ENCODE measurements at places on chromosomes 5 and 9.

DNA sequence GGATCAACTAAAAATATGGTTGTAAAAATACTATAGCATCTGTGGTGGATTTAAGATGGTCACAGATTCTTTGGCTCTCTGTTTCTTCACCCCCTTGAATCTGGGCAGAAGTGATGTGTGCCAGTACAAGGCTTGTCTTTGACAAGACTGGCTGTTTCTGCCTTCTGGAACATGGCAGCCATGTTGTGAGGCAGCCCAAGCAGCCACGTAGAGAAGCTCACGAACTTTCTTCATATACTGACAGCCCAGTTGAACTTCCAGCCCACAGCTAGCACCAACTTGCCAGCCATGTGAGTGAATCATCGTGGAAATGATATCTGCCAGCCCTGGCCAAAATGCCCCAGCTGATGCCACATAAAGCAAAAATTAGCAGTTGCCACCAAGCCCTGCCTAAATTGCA, 110.8 kb downstream of the BOD1 start:
- DNase-seq: no peak

DNA sequence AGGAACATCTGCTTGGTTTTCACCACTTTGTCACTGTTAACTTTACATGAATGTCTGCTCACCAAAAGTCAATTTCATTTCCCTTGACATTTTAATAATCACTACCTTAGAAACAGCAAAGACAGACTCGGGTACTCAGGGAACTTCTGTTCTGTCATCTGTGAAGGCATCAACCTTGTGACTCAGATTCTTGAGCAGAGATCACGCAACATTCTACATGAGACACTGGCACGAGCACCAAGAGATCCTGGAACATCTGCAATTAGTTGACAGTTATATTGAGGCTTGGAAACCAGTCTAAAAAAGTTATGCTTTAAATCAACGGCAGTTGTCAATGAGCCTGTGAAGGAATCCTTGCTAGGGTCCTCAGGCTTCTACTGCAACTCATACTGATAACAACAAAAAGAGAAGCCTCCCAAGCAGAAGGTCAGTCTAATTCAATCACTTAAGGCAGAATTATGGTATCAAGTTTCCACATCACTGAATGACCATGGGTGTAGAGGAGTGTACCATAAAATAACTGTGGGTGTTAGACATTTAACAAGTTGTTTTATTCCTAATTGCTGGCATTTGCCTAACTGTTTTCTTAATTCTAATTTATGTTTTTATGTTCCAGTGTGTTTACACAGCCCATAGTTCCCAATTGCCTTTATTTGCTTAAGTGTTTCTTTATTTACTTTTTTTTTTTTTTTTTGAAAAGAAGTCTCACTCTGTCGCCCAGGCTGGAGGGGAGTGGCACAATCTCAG, 3.3 kb upstream of the PBX3 start:
- DNase-seq: peak; percentile 53

- no peak for DNase-seq
These were observed 117.4 kb upstream of the PRSS3 start for GRCh38 chr9:33677961-33678360.

DNA sequence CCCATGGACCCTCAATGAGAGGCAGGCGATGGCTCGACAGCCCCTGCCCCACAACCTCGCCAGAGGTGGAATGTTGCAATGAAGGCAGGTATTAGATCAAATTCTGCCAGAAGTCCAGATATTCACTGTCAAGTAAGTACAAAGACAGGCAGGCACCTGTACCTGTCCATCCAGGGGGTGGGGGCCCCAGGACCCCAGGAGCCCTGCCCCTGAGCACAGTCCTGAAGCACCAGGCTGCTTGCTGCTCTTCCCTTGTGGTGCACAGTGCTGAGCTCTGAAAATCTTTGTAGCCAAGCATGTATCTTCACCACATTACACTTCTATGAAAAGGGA, 26.2 kb upstream of the HMCN2 start:
- no peak for DNase-seq

DNA sequence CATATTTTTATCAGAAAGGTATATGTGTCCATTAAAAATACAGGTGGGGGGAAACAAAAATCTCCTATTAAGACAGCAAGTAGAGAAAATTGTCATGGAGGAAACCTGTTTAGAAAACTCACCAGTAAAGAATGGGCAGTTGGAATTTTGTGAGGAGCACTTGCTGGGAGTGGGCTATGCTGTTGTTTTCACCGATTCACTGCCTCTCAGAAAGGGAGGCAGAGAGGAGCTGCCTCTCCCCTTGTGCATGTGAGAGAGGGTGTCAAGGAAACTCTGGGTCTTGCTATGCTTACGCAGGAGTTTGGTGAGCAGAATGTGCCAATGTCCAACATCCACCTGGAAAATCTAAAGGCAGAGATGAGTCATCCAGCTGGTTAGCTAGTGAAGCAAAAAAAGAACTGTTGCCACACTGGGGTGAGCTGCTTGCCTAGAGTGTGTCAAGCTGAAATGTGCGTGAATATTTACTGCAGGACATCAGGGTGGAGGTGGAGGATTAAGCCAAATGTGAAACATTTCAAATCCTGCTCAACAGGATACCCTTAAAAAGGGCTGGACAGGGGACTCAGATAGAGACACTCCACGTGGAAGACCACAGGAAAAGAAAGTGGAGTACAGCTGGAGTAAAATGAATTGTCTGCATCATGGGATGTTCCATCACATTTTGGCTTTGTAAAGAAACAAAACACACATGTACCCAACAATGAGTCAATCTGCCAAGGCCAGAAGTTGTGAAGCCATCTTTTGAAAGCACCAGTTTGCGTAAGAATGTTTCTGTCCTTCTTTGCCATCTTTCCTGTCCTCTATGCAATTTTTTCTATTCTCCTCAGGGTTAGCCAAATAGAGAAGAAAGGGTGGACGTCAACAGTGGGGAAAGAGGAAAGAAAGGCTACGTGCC, 449.7 kb upstream of the MPDZ start:
- peak; percentile 20 for DNase-seq

DNA sequence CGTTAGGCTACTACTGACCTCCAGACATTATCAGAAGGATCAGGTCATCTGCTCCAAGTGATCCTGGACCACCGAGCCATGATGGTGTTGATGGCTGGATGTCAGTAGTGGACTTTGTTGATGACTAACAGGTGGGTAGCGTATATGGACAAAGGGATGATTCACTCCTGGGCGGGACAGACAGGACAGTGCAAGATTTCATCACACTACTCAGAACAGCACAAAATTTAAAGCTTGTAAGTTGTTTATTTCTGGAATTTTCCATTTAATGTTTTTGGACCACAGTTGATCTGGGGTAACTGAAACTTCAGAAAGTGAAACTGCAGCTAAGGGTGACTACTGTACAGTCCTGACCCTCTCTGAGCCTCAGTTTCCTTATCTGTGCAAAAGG, 12.7 kb downstream of the PDGFRB start:
- DNase-seq: peak; percentile 90

DNA sequence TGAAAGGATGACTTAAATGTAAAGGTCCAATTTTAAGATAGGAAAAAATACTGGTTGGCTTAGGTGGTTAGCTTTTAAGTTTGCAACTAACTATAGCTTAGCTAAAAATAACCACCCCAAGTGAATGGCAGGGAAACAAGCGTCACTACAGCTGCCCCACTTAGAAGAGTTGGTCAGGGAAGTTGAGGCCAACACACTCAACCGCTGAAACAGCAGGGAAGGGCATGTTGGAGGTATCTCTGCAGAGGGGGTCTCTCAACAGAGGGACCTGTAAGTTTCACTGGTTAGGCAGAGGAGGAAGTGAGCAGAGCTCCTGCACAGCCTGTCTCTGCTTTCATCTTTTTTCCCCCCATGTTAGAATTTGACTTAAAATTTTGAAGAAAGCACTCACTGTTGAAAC, 75.3 kb downstream of the LHFPL2 start:
- DNase-seq: no peak

DNA sequence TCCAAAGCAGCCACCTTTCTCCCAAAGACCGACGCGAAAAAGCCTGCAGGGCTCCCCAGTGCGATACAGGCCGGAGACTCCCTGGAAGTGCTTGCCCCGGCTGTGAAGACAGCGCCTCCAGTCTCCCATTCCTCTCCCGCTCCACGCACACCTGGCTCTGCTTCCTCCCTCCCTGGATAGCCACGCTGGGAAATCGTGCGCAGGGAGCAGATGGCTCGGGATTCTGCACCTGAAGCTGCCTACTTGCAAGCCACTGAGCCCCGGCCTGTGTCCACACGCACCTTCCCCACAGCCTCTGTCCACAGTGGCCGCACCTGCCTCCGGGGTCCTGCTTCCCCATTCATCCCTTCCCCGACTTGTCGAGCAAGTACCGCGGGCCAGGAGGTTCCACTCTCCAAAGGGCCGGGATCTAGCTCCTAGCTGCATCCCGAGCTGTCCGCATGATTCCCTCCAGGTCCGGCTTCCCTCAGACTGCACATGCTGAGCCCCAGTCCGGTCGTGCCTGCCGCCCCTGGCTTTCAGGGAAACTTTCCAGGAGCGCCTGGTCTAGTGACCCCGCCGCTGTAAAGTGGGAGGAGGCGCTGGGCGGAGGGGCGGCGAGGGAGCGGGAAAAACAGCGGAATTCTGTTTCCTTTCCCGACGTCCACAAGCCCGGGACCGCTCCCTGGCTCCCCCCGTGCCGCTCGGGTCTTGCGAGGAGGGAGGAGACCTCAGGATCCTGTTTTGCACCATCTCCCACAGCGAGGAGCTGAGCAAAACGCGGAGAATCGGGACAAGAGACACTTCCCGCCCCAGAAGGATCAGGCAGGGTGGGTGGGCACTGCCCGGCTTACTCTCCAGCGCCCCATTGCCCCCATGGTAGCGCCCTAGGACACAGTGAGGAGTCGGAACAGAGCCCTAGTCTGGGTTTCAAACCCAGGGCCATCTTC, 2.0 kb downstream of the SEMA6A start:
- no peak for DNase-seq

All from fibroblast of skin of right biceps (primary cell).